Iris pigment epithelial cell (primary cell): ENCODE measurements at places on chromosomes 16 and 17.

DNA sequence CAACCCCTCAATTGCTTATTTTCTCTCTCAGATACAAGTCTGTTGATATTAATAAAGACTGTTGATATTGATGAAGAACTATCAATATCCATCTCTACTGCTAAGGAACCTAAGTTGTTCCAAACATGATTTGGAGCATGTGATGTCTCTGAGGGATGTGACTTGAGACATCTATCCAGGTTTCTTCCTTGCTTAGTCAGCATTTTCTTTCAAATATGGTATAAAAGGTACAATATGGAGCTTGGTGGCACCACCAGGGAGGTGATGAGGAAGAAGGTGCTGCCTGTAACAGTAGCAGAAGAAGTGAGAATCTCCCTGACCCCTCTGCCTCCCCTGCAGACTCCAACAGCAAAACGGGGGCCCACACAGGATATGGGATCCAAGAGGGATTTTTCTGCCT, 329.0 kb downstream of the MAF start:
- no peak for DNase-seq

- DNase-seq: no peak
Observed at GRCh38 chr16:23745263-23745662, 9.6 kb upstream of the CHP2 start.

DNA sequence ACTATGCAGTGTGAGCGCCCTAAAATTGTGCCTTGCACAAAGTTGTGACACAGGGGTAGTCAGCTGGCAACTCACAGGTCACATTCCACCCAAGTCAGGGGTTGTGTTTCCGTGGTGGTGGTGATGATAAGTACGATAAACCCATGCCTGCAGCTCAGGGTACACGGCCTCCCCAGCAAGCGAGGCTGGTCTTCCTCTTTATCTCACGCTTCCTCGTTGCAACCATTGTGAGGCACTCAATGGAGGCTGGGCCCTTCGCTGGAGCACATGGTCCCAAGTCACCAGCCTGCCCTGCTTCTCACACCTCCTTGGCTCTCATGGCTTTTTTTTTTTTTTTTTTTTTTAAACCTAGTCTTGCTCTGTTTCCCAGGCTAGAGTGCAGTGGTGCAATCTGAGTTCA, 307.5 kb downstream of the CPPED1 start:
- DNase-seq: no peak

- no peak for DNase-seq
Observed at GRCh38 chr16:79269211-79269863, 331.2 kb downstream of the MAF start.

DNA sequence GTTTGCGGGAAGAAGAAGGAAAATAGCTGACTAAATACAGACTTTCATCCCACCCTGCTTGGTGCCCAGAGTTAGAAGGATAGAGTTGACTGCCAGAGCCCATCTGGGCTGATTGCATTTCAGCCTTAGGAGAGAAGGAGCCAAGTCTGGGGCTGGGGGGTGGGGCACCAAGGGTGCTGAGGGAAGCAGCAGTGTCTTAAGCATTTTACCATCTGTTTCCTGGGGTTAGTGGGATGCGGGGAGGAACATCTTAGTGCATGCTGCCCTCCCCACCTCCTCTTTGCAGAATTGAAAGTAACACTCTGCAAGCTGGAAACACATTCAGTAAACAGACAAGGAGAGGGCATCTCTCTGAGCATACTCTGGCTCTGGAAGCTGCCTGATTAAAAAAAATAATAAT, 1.5 kb upstream of the ARL5C start:
- no peak for DNase-seq

DNA sequence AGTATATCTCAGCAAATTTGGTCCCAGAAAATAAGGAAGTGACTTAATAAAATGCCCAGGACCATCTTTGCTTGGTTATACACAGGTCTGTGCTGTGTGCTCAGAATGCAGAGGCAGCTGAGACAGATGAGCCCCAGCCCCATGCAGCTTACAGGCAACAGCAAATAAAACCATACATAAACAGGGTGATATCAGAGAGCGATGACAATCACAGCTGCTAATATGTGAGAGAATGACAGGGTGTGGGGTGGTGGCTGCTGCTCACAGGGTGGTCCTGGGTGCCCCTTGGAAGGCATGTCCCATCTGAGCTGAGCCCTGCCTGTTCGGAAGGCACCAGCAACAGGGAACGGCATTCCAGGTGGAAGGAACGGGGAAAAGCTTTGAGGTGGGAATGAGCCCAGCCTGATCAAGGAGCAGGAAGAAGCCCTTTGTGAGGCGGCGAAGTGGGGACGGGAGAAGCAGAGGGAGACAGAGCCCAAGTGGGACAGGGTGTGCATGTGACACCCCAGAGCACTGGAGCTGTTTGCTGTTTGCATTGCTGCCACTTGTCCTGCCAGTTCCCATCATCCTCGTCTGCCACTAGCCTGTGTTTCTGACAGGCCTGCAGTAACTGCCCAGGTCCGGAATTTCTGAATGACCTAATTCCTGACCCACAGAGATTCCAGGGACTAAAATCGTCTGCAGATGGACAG, 150.5 kb downstream of the KATNIP start:
- DNase-seq: no peak

DNA sequence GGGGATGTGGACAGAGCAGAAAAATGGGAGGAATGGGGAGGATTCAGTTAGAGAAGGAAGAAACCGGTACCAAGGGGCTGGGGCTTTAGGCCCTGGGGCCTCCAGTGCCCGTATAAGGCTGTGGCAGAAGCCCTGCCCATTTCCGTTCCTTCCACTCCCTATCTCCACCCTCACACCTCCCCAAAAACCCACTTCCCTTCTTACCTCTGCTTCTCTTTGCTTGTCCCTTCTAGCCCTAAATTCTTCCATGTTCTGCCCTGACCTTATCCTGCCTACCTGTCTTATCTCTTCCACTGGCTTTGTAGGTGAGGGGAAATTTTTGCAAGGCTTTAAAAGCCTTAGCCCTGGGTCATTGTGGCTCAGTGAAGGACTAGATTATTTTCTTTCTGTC, 4.1 kb downstream of the RNF167 start:
- DNase-seq: no peak

DNA sequence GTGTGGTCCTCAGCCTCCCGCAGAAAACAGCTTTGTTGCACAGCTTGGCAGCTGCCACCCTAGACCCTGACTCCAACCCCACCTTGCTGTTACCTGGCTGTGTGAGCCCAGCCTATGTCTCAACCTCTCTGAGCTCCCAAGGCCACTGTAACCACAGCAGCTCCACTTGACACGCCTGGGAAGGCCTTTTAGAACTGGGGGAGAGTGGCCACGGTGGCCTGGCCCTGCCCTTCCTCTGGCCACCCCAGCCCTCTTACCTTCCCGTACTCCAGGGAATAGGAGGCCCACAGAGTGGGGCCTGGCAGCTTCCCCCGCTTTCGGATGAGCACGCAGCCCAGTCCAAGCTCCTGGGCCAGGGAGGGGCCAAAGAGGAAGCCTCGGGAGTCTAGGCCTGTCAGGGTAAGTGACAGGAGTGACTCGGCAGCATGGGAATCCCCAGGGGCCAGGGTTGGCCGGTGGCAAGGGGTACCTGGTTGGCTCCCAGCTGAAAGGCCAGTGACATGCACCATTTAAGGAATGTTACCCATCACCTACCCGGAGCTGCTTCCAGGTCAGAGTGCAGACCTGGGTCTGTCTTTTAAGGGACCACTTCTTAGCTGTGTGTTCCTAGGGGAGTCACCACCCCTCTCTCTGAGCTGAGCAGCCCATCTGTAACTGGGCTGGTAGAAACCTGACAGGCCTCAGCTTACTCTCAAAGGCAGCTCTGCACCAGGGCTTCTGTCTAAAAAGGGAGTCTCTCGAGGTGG, 1.4 kb downstream of the APRT start:
- no peak for DNase-seq

- no peak for DNase-seq
Observed at GRCh38 chr16:1485847-1486496, 2.8 kb downstream of the PTX4 start.

DNA sequence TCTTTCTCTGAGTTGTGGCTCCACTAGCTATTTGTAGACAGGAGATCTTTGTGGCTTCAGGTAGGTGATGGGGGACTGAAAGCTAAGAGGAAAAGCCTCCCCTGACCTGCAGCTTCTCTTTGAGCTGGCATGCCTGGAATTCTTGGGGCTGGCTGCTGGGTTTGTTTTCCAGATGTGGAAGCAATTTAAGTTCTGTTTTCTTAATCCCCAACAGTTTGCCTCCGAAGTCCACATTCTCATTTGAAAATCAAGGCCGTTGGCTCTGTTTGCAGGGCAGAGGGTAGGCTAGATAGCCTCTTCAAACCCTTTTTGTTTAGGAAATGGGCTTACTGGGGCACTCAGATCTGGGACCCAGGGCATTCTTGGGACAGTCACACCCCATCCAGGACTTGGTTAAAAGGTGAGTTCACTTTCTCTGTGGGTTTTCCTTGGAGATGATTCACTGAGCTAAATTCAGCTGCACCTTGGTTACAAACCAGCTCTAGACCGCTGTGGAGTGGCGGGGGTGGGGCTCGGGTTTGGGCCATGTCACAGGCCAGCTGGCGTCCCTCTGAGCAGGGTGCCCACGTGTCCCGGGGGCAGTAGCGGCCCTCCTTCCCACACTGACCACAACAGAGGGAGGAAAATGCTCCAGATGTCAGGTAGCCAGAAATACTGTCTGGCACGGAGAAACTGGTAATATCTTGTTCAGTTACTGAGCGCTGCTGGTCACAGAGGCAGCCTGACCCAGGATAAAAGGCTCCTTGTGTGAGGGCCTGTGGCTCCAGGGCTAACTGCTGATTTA, 108.5 kb downstream of the RAB11FIP4 start:
- no peak for DNase-seq

DNA sequence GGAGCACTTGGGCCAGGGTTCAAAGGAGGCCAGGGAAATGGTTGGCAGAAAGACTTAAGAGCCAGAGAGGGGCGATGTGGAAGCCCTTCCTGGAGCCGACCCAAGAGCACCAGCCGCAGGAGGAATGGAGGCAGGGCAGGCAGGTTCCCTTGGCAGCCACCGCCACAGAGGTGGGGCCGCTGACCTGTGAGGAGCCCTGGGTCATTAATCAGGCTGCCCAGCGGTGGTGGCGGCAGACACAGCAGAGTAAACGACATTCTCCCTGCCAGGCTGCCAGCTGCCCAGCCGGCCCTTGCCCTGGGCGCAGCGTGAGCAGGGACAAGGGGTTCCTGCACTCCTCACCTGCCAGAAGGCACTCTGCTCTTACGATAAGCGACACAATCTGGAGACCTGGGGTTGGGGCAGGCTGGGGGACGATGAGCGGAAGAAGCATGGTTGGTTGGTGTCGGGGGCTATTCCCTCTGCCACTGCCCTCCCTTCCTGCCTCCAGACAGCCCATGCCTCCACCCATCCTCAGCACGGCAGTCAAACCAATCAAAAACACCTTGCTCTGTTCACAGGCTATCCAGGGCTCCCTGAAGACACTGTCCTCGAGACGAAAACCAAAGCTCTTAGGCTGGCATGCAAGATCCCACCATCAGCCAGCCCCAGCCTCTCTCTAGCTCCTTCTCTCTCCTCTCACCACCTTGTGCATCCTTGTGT, 40.9 kb downstream of the PLXDC1 start:
- DNase-seq: no peak

DNA sequence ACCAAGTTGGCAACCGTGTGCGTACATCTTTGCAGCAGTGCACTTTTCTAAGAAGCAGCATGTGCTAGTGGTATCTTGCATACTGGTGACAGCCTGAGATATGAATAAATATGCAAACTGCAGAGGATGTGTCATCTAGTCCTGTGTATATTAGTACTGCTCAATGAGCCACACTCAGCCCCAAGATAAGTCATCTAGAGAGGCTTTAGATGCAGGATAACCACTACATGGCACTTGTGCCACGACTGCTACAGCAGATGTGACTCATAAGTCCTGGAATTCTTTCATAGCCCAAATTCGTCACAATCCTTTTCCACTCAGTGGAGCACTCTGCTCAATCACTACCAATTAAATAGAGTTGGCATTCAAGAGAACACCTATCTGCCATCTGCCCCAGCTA, 171.5 kb downstream of the AXIN2 start:
- DNase-seq: peak; percentile 43

DNA sequence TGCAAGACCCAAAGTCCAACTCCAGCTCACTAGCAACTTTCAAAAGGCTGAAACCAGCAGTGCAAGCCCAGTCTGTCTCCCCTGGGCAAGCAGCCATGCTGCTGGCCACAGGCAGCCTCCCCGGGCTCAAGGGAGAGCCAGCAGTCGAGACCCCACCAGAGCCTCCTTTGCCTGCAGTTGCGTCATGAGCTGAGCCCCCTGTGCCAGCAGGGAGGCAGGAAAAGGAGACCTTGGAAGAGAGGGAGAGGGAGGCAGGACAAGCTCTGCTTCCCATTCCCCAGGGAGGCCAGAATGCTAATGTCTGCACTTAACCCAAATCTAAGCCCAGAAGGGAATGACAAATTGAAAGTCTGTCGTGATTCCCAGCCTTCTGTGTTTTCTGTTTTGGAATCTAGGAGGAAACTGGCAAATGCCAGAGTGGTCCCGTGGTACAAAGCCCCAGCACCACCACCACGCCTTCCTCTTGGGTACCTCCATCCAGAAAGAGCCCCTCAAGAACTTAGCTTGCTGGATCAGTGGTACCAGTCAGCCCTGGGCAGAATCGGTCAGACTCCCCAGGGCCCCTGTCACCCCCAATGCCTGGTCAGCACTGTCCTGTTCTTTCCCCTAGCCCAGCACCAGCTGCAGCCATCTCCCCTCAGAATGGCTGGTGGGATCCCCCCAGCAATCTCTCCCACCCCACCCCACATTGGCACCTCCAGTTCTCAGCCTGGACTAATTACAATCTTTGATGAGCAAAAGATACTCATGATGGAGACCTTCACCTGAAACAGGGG, 99.3 kb upstream of the TNRC6C start:
- no peak for DNase-seq

DNA sequence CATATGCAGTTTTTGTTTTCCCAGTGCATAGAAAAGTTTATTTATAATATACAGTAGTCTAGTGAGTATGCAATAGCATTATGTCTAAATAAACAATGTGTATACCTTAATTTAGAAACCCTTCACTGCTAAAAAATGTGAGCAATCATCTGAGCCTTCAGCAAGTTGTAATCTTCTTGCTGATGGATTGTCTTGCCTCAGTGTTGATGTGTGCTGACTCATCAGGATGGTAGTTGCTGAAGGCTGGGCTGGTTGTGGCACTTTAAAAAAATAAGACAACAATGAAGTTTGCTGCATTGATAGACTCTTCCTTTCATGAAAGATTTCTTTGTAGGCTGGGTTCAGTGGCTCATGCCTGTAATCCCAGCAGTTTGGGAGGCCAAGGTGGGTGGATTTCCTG, 13.9 kb upstream of the CAPNS2 start:
- DNase-seq: peak; percentile 64

DNA sequence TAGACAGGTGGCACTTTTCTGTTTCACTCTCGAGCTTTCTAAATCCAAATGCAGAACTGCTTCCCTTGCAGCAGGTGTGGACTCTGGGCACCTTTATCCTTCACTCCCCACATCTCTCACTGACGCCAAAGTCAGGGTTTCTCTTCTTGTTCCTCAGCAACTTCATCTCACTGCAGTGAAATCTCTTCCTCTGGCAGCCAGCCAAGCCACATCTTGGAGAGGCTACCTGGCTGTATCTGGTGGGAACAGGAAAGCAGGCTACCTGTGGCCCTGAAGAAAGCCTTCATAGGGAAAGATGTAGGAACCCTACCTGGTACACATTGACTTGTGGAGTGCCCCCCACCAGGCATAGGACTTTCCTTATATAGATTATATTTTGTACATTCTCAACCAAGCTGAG, 159.1 kb downstream of the UTP18 start:
- no peak for DNase-seq
